Chondrocyte (in vitro differentiated cells): ENCODE measurements at places on chromosomes 7 and 10. TPM values are rescaled to one million over a fixed set of nuclear protein-coding genes. Genes with fewer than 3 reads are reported as not detected.

DDX50 gene
- total RNA-seq, result 34.7 to 37.9 TPM (median 35.9 TPM) in 3 replicates

URGCP gene
- 24.4 to 31.3 TPM (median 25.4 TPM) in 3 replicates for total RNA-seq

AGBL3 gene
- total RNA-seq, result 0.30 to 0.94 TPM (median 0.69 TPM) in 3 replicates

SH2D4B gene
- 0.07 TPM in 1 of 3 replicates, not detected in the others for total RNA-seq

GPR15LG gene
- total RNA-seq, result not detected in 3 replicates

EVX1 gene
- not detected in 3 replicates for total RNA-seq

NEUROD6 gene
- not detected in 3 replicates for total RNA-seq

ERVW-1 gene
- total RNA-seq, result not detected in 3 replicates

IKZF1 gene
- total RNA-seq, result not detected in 3 replicates

DLX5 gene
- 0.27 to 7.5 TPM (median 0.77 TPM) in 3 replicates for total RNA-seq
